Kidney epithelial cell (primary cell): ENCODE measurements at places on chromosomes 6 and 20. TPM values are rescaled to one million over a fixed set of nuclear protein-coding genes. Genes with fewer than 3 reads are reported as not detected.

- DNase-seq, result no peak
These were observed 29.9 kb upstream of the TRIM27 start for GRCh38 chr6:28953585-28954258.

- no peak for DNase-seq
These were observed 22.0 kb downstream of the ADA start for GRCh38 chr20:44629542-44629941.

DNA sequence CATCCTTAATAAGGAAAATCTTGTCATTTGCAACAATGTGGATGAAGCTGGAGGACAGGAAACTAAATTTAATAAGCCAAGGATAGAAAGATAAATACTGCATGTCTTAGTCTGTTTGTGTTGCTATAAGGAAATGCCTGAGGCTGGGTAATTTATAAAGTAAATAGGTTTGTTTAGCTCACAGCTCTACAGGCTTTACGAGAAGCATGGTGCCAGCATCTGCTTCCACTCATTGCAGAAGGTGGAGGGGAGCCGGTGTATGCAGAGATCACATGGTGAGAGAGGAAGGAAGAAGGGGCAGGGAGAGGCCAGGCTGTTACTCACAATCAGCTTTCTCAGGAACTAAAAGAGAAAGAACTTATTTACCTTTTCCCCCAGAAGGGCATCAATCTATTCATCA is 118.9 kb upstream of the SMLR1 start:
- no peak for DNase-seq

DNA sequence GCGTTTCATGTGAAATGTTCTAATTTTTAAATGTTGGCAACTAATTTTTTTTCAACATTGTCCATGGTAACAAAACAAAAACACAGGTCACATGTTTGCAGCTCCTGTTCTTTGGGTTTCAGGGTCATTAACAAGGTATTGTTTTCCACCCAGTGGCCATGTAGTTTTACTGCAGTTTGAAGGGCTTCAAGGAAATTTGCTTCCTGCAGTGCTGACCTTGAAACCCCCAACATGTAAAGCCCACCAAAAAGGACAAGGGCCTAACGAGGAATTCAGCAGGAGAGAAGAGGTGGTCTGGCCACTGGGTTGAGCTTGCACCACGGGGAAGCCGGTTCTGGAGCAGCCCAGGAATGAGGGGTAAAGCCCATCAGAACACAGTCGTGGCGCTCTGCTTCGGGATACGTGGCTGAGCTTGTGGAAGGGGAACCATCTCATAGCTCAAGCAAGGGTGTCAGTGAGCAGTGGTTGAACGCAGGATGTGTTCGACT is 13.9 kb upstream of the KLHL31 start:
- peak; percentile 10 for DNase-seq

DNA sequence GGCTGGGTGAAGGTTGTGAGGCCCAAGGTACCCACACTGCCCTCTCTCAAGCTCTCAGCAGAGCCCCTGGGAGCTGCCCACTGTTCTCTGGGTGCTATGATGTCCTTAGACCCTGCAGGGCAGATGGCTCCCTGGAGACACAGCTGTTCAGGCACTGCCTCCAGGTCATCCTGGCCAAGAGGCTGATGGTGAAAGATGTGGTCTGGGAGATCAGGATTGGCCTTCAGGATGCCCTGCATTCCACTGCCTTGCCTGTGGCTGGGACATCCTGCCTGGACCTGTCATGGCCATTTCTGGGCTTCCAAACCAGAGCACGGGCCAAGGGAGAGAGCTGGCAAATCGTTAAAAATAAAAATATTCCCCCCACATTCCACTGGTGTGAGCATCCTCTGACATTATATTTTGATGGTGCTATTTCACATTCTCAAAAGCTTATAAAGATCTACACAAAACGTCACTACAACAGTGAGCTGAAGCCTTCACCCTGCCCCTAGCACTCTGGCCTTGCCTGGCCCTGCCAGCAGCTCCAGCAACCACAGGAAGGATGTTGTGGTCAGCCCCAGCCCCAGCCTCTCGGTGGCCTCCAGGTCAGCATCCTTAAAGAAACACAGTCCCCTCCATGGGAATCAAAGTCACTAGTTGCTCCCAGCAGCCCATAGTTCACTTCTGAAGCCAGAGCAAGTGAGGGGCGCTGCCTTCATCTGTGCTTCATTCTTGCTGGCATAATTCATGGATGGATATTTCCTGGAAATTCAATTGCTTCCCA is 13.5 kb upstream of the KCNK16 start:
- DNase-seq, result no peak

- no peak for DNase-seq
These were observed 7.7 kb upstream of the AIF1 start for GRCh38 chr6:31607317-31607716.

DNA sequence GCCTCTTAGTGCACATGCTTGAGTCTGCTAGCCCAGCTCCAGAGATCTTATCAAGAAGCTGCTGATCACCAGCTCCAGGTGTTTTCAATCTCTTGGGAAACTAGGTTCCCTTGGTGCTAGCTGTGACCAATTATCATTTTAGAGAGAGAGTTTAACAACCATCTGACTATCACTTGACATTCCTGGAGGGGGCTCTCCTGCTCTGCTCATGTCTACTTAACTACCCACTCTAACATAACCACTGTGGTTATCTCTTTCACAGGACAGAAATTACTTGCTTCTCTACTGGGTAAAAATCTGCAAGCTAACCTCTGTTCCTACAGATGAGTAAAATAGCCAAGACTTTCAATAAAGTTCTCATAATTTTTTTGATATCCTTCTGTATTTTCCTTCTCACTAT is 823.4 kb upstream of the GJE1 start:
- no peak for DNase-seq

GRCh38 chr6:110875548-110876169 is 1.1 kb downstream of the AMD1 start:
- DNase-seq, result no peak

USP49 gene
- 1.8 and 2.4 TPM in 2 replicates for total RNA-seq

BPIFA1 gene
- not detected in 2 replicates for total RNA-seq

GABRR1 gene
- not detected in 2 replicates for total RNA-seq

GJA1 gene
- total RNA-seq, result 299 and 300 TPM in 2 replicates

C6orf132 gene
- 18.9 and 24.2 TPM in 2 replicates for total RNA-seq

C20orf141 gene
- total RNA-seq, result not detected in 2 replicates
